ENCODE measurements at places on chromosomes 1 and 21.
A peak's percentile ranks its signal among the peaks of the same experiment; 100 is the strongest.

DNA sequence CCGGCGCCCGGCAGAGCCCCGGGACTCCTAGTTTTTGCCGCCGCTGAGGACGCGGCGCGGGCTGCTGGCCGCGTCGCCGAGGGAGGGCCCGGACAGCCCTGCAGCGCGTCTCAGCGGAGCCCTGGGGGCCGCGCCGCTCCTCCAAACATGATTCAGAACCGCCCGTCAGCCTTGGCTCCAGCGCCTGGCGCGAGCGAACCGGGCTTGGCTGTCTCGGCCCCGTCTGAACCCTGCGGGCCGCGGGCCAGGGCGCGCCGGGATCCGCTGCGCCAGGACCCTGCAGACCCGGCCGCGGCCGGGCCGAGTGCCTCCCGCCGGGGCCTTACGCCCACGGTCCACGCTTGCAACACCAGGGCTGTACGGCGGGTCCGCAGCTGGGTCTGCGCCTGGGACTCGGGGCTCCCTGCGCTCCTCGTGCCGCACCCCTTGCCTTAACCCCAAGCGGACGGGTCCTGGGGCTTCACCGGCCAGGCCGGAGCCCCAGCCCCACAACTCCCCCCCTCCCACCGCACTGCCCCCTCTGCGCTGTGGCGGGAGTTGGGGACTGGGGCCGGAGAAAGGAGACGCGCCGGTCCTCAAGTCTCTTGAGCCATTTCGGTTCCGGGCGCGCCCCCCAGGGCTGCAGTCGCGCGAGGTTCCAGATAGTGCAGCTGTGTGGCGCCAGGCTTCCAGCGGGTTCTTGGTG is 48.4 kb upstream of the CD34 start:
- no peak for DNase-seq

GRCh38 chr1:104874044-104874443 is 1124.3 kb downstream of the AMY1C start:
- DNase-seq = no peak

GRCh38 chr1:33094971-33095604 is 14.1 kb downstream of the AZIN2 start:
- no peak for DNase-seq

GRCh38 chr1:208134491-208134890 is 109.7 kb downstream of the PLXNA2 start:
- DNase-seq = no peak

GRCh38 chr1:167400359-167400953 is 117.9 kb downstream of the CD247 start:
- DNase-seq = no peak

DNA sequence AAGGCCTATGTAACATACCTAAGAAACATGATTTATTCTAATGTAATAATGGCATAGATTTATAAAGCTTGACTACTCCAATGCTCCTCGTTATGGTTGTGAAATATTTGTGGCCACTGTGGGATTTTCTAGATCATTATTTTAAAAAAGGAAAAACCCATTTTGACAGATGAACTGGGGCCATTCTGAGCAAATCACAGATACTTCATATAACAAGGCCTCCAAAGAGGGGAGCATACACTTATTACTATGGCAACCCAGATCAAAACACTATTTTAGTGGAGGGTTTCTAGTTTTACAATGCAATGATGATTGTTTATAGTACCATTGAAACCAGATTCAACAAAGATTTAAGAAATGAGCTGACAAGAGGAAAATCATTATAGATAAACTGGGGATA is 346.6 kb downstream of the ZNF326 start:
- DNase-seq = no peak

DNA sequence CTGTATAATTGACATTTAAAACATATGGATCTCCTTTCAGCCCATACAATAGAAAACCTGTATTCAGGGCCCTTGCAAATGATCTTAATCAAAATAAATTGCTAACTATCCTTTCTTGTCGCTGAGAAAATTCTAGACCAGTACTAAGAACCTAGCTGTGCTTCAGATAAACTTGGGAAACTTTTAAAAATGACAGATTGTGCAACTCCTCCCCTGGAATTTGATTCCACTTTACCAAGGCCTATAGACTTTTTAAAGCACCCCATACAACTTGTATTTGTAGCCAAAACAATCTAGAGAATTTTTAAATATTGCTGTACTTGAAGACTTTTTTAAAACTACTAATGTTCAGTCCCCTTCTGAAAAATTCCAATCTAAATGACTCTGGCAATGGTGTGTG is 51.6 kb downstream of the ZNF644 start:
- DNase-seq = no peak

- no peak for DNase-seq
These were observed 60.8 kb upstream of the SLC35F3 start for GRCh38 chr1:233843525-233844204.

DNA sequence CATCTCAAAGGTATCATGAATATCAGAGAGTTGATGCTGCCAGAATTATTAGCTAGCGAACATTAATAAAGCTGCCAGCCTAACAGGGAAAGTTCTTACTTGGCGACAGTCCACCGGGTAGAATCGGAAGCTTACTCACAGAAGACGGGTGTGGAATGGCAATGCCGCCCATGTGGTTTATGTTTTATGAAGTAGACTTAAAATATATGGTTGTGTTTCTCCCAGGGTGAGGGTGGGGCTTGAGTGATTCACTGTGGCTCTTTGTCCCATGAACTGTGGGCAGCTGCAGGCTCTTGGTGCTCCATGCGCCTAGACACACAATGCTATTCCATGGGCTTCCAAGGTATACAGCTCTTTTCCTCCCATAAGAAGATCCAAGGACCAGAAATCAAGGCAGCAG is 162.7 kb downstream of the PIGK start:
- DNase-seq = no peak

GRCh38 chr1:53315456-53316423 is 12.1 kb downstream of the LRP8 start:
- no peak for DNase-seq

GRCh38 chr1:41850029-41850428 is 68.7 kb downstream of the HIVEP3 start:
- DNase-seq = no peak

- DNase-seq = no peak
These were observed 4.3 kb upstream of the SLC30A1 start for GRCh38 chr1:211583011-211583992.

DNA sequence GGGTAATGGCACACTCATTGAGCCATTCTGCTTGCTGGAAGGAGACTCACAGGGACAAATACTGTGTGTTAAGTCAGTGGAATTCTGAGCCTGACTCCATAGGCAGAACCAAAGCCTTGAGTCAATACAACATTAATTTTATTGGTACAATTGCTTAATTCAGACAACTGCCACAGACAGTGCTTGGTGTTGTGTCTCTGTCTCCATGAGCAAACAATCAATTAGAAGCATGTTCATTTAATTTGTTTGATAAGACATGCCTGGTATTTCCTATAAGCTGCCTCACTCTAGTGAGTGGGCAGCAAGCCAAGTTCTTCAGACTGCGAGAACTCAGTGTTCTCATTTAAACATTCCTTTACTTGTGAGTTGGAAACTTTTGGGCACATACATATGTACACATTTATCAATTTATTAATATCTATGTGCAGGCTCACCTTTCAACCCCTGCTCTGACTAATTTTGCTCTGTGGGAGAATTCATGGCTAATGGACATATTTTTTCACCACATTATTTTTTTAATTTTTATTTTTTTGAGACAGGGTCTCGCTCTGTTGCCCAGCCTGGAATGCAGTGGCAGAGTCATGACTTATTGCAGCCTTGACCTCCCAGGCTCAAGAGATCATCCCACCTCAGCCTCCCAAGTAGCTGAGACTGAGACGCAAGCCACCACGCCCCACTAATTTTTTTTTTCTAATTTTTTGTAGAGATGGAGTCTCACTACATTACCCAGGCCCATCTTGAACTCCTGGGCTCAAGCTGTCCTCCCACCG is 4.5 kb upstream of the SRSF10 start:
- DNase-seq = no peak

DNA sequence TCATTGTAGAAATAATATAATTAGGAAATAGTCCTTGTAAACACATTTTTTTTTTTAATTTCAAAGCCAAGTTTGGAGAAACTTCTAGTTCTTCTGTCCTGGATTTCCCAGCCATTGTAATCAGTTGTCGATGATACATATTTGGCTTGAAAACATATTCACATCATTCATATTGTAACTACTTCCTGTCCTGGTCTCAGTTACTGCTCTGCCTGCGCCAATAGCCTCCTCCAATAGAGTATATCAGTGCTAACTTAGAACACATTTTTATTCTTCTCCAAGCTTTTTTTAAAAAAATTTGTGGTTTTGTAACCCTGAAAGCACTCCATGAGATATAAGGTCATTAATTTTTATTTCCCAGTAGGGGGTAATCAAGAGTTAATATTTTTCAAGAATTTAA is 46.1 kb upstream of the FMO2 start:
- no peak for DNase-seq

DNA sequence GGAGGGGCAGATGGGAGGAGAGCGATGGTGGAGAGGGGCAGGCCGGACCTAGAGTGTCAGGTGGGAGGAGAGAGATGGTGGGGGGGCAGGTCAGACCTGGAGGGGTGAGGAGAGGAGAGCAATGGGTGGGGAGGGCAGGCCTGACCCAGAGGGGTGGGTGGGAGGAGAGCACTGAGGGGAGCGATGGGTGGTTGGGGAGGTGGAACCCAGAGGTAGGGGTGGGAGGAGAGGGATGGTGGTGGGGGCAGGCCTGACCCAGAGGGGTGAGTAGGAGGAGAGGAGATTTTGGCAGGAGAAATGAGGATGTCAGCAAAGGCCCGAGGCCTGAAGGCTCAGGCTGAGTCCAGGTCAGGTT is 157.3 kb upstream of the VAMP3 start:
- DNase-seq = no peak

DNA sequence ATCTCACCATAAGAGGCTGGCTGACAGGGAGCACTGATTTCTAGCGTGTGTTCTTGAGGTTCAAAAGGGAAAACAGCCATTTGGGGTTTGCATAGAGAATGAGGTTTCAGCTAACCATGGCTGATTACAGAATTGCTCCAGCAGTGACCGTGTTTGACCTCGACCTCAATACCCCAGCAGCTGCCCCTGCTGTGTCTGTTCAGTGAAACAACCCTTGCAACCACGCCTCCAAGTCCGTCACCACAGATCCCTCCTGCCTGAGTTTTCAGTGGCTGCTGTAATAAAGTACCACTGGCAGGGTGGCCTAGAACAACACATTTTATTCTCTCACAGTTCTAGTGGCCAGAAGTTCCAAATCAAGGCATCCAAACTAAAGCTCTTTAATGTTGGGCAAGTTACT is 147.7 kb downstream of the HUNK start:
- no peak for DNase-seq

DNA sequence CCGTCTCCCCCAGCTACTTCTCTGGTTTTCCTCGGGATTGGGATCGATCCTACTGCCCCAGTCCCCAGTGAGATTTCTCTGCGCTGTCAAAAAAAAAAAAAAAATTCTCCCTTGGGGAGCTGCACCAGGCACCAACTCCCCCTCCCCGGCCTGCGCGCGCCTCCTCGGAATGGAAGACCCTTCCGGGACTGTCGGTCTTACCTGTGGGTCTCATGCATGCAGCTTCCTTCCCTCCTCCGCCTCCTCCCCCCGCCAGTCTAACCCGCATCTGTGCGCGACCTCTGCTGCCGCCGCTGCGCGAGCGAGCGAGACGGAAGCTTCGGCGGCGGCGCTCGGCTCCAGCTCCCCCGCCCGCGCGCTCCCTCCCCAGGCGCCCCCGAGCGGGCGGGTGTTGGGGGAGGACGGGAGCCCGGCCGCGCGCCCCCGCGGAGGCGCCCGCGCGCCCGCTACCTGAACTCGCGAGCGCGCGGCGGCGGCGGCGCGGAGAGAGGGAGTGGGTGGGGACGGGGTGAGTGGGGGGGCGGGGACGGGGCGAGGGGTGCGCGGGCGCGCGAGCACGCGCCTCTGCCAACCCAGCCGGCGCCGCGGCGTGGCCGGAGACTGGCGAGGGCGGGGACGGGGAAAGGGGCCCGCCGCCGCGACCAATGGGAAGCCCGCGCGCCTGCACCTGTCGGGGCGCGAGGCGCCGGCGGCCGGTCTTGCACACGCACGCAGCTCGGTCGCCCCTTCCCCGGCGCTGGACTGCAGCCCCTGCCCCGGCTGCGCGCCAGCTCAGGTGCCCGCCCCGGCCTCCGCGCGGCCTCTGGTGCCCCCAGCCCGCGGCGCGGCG is at the start of gene SUSD4:
TSS of gene SUSD4 (minus strand) at position 321 of the 829 bp plus-strand sequence. CDS start 751 bp downstream, outside the sequence.
- DNase-seq = peak; percentile 57

DNA sequence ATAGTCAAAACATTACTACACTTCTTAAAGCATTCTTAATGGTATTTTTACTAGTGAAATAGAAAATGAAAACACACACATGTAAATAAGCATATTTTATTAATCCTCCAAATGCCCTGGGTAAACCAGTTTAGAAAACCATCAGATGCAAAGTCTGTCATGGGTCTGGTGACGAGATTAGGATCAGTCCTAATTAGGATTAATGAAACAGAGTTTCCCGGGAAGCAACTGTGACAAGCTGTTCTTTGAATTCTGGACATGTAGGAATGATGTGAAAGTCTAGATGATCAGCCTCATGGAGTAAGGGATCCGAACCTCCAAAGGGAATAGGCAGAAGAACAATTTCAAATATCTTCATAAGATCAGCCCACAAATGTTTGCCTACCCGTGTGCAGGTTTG is 250.2 kb downstream of the KIF26B start:
- no peak for DNase-seq

DNA sequence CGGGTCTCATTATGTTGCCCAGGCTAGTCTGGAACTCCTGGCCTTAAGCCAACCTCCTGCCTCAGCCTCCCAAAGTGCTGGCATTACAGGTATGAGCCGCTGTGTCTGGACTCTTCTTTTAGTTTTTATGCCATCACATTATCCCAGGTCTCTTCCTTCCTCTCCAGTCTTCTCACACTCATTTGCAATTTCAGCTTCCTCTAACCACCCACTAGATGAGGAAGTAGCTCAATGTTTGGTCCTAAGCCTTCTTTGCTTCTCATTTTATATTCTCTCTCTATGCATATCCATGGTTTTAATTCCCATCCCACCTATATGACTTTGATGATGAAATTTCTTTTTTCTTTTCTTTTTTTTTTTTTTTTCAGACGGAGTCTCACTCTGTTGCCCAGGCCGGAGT is 3.1 kb upstream of the ZBTB8A start:
- no peak for DNase-seq

- DNase-seq = no peak
These were observed 51.1 kb downstream of the CD247 start for GRCh38 chr1:167467126-167467710.

DNA sequence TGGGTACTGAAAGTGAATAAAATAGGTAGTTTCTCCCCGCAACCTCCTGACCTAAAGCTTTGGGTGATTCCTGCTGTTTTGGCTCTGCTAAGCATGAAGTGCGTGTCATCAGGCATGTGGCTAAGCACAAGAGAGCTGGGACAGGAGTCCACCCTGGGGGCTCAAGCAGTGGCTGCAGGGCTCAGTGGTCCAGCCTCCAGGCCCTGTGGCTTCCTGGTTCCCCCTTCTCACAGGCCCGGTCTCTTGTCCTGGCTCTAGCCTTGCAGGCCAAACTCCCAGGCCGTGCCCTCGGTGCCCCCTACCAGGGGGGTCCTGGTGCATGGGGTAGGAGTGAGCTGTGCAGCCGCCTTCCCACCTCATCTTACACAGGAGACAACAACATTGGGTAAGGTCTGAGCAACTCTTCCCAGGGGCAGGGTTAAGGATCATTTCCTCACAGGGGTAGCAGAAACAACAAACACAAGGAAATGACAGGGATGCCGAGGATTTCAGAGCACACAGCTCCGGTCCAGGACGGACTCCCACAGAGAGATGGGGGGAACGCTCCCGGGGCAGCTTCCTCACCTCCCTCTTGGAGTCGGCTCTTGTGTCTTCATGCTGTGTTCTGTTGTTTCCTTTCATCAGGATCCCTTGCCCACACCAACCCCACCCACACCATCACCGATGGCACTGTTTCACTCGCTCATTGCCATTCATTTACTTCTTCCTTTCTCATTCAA is 19.8 kb upstream of the SLC2A1 start:
- no peak for DNase-seq

- DNase-seq = no peak
These were observed 200.9 kb downstream of the TM2D1 start for GRCh38 chr1:61523893-61524605.
